ENCODE measurements at places on chromosomes 13 and 19.

- no peak for DNase-seq
Observed at GRCh38 chr19:48342841-48343540, 17.6 kb downstream of the EMP3 start.

- DNase-seq = no peak
Observed at GRCh38 chr19:48568345-48568886, 16.4 kb downstream of the SULT2B1 start.

GRCh38 chr13:70923863-70924752 lies 815.9 kb upstream of the KLHL1 start:
- no peak for DNase-seq

GRCh38 chr13:28792992-28793391 lies 27.1 kb upstream of the MTUS2 start:
- DNase-seq = no peak

DNA sequence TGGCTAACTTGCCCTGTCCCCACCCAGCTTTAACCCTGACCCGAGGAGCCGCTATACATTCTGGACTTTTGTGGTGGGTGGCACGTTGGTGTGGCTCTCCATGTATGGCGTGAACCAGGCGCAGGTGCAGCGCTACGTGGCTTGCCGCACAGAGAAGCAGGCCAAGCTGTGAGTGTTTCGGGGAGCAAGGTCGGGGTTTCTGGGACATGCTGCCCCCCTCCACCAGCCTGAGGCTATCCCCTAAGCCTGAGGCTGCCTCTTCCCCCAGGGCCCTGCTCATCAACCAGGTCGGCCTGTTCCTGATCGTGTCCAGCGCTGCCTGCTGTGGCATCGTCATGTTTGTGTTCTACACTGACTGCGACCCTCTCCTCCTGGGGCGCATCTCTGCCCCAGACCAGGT lies 6.0 kb downstream of the SLC5A5 start:
- DNase-seq = no peak

DNA sequence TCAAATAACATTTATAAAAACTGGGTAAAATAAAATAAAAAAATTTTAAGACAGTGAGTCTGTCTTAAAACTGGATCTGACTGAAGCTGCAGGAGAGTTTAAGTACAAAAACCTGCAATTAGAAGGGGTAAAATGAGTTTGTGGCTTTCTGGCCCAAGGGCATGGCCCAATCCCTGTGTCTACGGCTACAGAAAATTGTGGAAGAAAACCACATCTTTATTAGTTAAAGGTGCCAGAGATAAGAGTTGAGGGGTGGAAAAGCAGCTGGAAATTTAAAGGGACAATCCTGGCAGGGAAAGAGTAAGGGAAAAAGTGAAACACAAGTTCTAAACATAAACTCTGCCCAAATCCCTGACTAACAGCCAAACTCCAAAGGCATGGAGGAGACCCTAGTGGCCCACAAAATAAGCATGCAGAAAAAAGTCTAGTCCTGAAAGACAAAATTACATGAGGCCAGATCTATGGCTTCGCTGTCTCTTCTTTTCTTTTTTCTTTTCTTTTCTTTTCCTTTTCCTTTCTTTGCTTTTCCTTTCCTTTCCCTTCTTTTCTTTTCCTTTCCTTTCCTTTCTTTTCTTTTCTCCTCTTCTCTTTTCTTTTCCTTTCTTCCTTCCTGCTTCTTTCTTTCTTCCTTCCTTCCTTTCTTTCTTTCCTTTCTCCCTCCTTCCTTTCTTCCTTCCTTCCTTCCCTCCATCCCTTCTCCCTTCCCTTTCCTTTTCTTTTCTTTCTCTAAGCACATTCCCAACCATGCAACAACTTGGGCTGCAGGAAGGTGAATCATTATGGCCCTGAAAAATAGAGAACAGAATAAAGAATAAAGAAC lies 23.5 kb upstream of the DLEU7 start:
- no peak for DNase-seq

DNA sequence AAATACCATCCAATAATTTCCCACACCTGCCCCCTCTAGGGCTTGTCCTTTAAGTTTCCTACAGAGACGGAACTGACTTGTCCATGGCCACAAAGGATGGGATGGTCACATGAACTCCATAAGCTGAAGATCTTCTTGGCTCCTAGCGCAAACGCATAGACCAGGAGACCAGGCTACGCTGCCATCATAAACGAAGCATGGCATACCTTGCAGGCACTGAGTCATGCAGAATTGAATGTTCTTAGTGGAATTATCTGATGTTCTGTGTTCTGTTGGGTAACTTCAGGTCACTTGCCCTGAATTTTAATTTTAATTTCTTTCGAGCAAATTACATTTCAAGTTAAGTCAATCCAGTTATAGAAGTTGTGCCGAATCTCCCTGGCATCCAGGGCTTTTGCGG lies 96.4 kb upstream of the STARD13 start:
- DNase-seq = no peak

- DNase-seq = no peak
Observed at GRCh38 chr19:46180701-46181387, 32.8 kb downstream of the IGFL2 start.

GRCh38 chr19:42234364-42234763 lies 8.0 kb downstream of the GSK3A start:
- DNase-seq = no peak

GRCh38 chr19:57350877-57351805 lies at the start of gene ZNF304:
Gene ZNF304 (plus strand): TSS chr19:57351271. CDS start chr19:57351665, 394 bp downstream.
- DNase-seq = peak; percentile 80

GRCh38 chr19:48635263-48635965 lies 1.8 kb downstream of the DBP start:
- peak; percentile 79 for DNase-seq

- DNase-seq = no peak
Observed at GRCh38 chr13:102698649-102698980, 3.8 kb upstream of the METTL21C start.

Measured in activated CD4-positive, alpha-beta T cell treated with anti-CD3 and anti-CD28 coated beads for 4 hours (primary cell).